ENCODE measurements at places on chromosomes 3 and 15. TPM values are rescaled to one million over a fixed set of nuclear protein-coding genes. Genes with fewer than 3 reads are reported as not detected.

Gene PXYLP1
- total RNA-seq, result 0.69 TPM

Gene TUSC7
- not detected for total RNA-seq

Gene OR4M2
- not detected for total RNA-seq

GRCh38 chr3:162029736-162030135, 533.1 kb downstream of the OTOL1 start:
- no peak overlapping the region for H3K27ac ChIP-seq
- H3K36me3 ChIP-seq, result no peaks in the 10 kb centered on the region
- no peak overlapping the region for H3K4me3 ChIP-seq
- H3K27me3 ChIP-seq, result no peaks in the 10 kb centered on the region

DNA sequence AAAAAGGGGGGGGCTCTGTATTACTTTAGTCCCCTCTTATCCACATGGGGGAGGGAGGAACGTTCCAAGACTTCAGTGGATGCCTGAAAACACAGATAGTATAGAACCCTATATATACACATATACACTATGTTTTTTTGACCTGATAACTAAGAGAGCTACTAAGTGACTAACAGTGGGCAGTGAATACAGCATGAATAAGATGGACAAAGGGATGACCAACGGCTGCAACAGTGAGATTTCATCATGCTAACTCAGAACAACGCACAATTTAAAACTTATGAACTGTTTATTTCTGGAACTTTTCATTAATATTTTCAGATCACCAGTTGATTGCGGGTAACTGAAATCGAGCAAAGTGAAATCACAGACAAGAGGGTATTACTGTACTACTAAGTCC, 7.3 kb downstream of the DCUN1D1 start:
- H3K27ac ChIP-seq, result no peak overlapping the region
- H3K4me1 ChIP-seq, result peaks cover 18% of the 10 kb centered on the region
- H3K4me3 ChIP-seq, result no peak overlapping the region
- no peaks in the 10 kb centered on the region for H3K36me3 ChIP-seq
- DNase-seq, result no peak
- no peaks in the 10 kb centered on the region for H3K27me3 ChIP-seq

DNA sequence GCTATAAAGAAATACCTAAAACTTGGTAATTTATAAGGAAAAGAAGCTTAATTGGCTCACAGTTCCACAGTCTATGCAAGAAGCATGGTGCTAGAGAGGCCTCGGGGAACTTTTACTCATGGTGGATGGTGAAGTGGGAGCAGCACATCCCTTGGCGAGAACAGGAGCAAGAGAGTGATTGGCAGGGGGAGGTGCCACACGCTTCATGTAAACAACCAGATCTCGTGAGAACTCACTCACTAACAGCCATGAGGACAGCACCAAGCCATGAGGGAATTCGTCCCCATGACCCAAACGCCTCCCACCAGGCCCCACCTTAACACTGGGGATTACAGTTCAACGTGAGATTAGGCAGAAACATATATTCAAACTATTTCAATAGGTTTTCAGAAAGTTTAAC, 28.0 kb downstream of the GABRB3 start:
- H3K27me3 ChIP-seq, result no peaks in the 10 kb centered on the region
- no peaks in the 10 kb centered on the region for H3K36me3 ChIP-seq
- no peak overlapping the region for H3K4me3 ChIP-seq
- no peaks in the 10 kb centered on the region for H3K4me1 ChIP-seq

GRCh38 chr3:113035387-113035982, 44.7 kb downstream of the GTPBP8 start:
- no peaks in the 10 kb centered on the region for H3K36me3 ChIP-seq
- no peak overlapping the region for H3K27ac ChIP-seq
- no peaks in the 10 kb centered on the region for H3K27me3 ChIP-seq
- DNase-seq, result no peak
- H3K4me3 ChIP-seq, result no peak overlapping the region

- no peak for DNase-seq
- H3K27me3 ChIP-seq, result no peaks in the 10 kb centered on the region
- H3K4me1 ChIP-seq, result peaks cover 86% of the 10 kb centered on the region
- peak overlapping the region; percentile 21 for H3K4me3 ChIP-seq
Observed at GRCh38 chr15:31357148-31357547, 30.5 kb downstream of the KLF13 start.

DNA sequence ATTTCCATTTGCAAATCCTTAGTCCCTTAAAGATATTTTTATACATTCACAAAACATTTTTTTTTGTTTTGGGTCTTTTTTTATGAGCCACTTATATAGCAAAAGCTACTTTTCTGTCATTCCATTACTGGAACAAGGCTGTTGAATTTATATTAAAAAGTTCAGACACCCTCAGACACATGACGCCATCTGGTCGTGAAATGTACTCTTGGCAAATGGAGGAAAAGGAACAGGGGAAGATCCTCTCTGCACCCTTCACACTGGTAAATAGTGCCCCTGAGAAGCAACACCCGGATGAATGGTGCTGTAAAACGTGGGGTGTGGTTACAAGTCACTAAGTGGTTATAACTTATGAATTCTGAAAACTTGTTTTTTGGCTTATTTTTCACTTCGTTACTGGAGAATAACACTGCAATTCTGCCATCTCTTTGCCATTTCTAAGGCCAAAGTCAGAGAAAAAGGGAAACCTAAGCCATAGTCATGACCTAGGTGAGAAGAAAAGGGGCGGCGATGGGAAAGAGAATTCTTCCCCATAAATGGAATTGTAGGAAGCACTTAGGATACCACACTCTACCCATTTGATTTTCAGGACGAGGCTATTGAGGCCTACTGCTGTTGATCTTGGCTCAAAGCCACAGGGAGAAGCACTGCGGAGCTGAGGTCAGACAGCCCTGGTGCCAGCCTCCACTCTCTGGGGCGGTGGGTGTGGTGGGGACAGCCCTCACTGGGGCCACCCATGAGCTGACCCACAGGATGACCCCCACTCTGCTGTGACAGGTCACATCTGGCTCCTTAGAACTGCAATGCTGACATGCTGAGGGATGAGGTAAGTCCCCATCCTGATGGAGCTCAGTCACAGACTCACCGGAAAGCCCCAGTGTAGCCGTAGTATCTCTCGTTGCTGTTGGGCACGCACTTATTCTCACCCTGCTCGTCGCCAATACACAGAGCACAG, 21.9 kb downstream of the LTF start:
- no peak for DNase-seq
- H3K27ac ChIP-seq, result no peak overlapping the region
- no peaks in the 10 kb centered on the region for H3K27me3 ChIP-seq
- no peak overlapping the region for H3K4me3 ChIP-seq

DNA sequence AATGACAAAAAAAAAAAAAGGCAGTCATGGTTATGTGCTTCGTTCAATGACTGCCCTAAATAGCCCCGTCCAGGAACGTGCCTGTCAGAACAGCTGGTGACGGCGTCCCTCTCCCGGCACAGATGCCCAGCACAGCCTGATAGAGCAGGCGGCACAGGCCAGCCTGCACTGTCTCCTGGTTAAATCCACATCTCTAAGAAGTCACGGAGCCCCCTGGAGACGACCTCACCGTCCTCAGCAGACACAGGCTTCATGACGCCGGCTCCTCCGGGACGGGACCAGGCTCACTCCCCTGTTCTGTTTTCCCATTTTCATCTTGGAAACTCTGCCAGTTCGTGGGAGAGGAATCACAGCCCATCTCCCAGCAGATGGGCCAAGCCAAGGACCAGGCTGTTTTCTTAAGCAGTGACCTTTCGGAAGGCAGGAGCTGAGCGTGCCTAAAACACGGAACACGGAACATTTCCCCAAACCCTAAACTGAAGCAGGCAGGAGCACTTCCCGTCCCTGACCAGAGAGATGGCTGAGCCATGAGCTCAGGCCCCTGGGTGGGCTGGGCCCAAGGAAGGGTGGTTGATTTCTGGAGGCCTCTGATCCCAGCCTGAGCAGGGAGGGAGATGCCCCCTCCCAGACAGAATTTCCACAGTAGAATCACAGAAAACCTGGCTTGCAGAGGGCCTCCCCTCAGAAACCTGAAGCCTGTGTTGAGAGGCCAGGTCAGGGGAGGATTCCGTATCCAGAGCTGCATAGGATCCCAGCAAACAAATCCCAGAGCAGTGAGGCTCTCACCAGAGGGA, 35.9 kb downstream of the ADCY5 start:
- no peaks in the 10 kb centered on the region for H3K4me1 ChIP-seq
- DNase-seq, result no peak
- H3K27me3 ChIP-seq, result peaks cover 2% of the 10 kb centered on the region
- no peak overlapping the region for H3K4me3 ChIP-seq

DNA sequence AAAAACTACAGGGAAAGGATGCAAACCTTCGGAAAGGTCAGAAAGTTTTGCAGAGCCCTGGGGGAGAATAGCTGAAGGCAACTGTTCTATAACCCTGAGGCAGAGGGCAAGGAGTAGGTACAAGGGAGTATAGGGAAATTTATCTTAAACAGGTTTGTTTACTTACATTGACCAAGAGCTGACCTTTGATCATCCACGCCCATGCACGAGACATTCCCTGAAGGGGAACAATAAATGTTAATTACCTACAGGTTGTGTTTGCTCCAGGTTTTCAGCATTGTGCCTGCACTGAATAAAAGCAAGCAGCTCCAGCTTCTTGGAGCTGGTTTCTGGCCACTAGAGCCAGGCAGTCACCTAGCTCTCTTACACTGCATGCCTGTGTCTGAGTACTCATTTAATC, 524.5 kb upstream of the TGFBR2 start:
- no peaks in the 10 kb centered on the region for H3K4me1 ChIP-seq
- no peaks in the 10 kb centered on the region for H3K27me3 ChIP-seq
- H3K27ac ChIP-seq, result no peak overlapping the region
- DNase-seq, result no peak
- no peak overlapping the region for H3K4me3 ChIP-seq

- H3K4me3 ChIP-seq, result no peak overlapping the region
- peaks cover 21% of the 10 kb centered on the region for H3K36me3 ChIP-seq
- peak overlapping the region; percentile 8 for H3K27ac ChIP-seq
- peaks cover 7% of the 10 kb centered on the region for H3K4me1 ChIP-seq
- DNase-seq, result no peak
- no peaks in the 10 kb centered on the region for H3K27me3 ChIP-seq
Observed at GRCh38 chr3:127702151-127702578, 29.4 kb downstream of the ABTB1 start.

GRCh38 chr15:61749169-61749568, 311.1 kb downstream of the VPS13C start:
- no peak overlapping the region for H3K4me3 ChIP-seq
- no peaks in the 10 kb centered on the region for H3K27me3 ChIP-seq
- H3K36me3 ChIP-seq, result no peaks in the 10 kb centered on the region
- H3K27ac ChIP-seq, result no peak overlapping the region
- H3K4me1 ChIP-seq, result no peaks in the 10 kb centered on the region

- H3K27ac ChIP-seq, result peak overlapping the region; percentile 88
- H3K27me3 ChIP-seq, result no peaks in the 10 kb centered on the region
Observed at GRCh38 chr3:179147514-179147872, 664 bp upstream of the PIK3CA start.
